ENCODE measurements at places on chromosomes 16 and 17.

- DNase-seq = no peak
Measured at GRCh38 chr16:53614346-53614745, 89.3 kb downstream of the RPGRIP1L start.

- DNase-seq = no peak
Measured at GRCh38 chr16:83068686-83069085, 441.9 kb downstream of the CDH13 start.

DNA sequence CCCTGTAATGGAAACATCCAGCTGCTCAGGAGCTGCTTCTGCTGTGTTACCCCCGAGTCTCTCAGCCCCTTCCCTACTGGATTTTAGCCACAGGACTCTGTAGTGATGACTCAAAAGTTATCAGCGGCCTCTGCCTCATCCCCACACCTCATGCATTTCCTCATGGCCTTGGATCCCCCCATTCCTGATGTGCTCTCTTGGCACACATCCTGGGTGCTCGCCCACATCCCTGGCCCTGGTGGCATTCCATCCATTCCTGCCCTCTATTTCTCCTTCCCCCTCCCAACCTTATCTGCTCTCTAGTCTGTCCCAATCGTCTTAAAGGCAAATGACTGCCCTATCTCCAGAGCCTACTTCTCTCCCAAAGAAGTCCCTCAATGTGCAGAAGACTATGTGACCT is 24.6 kb downstream of the MARF1 start:
- no peak for DNase-seq

- no peak for DNase-seq
Measured at GRCh38 chr16:58655215-58655596, 25.6 kb upstream of the CNOT1 start.

- no peak for DNase-seq
Measured at GRCh38 chr17:17198281-17198680, 7.9 kb downstream of the PLD6 start.

DNA sequence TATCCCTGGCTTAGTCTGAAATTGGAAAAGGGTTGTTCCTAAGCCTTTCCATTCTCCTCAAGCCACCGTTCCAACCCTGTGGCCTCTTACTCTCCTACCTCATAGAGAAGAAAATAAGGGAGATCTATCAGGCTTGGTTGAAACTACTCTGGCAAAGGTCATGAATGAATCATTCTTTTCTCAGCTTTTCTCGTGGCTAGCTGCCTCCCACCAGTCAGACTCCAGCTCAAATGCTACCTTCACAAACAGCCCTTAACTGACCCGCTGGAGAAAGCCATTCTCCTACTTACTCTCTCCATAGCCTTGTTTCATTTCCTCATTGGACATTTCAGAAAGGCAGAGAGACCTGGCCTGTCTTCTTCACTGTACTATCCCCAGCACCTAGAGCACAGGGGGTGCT is 8.9 kb downstream of the MYH10 start:
- DNase-seq = peak; percentile 19

GRCh38 chr16:15770107-15770506 is 86.7 kb downstream of the MYH11 start:
- no peak for DNase-seq

DNA sequence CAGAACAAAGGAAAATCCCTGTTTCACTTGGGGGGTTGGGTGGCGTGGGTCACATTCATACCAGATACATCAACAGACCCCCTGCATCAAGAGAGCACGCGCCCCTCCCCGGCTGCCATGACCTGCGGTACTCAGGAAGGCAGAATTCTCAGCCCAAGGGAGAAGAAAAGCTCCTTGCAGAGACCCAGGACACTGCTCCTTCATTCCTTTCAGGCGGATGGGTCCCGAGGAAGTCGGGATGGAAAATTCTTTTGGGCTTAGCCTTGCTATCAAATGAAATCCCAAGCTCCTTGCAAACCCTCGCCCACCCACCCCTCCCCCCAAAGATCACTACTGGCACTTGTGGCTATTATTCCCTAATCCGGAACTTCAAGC is 40.6 kb downstream of the HIC1 start:
- DNase-seq = no peak

DNA sequence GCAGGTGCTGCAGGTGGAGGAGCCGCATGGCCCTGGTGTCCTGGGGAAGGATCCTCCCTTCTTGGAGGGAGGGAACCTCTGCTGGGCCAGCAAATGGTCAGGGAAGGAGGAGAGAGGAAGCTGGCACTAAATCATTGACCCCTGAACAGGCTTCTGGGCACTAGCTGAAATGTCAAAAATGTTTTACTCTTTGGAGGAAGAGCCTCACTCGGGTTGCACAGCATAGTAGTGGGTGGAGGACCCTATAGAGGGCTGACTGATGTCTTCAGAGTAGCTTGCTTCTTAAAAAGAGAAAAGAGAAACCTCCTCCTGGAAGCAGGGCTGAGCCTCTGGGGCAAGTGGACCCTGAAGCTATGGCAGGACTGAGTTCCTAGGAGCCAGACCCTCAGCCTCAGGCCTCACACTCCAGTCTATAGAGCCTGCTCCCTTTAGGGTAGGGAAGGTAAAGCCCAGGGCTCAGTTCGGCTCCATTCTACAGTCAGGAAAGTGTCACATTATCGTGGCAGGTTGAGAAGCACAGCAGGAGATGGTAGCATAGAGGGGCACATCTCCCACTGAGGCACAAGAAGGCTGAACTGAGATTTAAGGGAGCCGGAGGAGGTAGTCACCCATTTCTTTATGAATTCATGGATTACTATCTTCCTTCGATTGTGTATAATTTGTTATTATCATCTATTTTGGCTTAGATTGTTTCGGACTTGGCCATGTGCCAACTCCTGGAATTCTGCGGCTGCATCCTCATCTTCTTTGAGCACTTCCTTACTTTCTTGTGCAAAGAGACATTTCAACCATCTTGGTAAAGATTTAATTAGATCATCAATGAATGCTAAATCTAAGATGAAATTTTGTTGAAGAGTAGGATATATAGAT is 7.3 kb upstream of the CUEDC1 start:
- peak; percentile 7 for DNase-seq

- no peak for DNase-seq
Measured at GRCh38 chr17:57110152-57110542, 25.1 kb downstream of the AKAP1 start.

- DNase-seq = no peak
Measured at GRCh38 chr17:40264458-40265185, 23.1 kb upstream of the CDC6 start.

DNA sequence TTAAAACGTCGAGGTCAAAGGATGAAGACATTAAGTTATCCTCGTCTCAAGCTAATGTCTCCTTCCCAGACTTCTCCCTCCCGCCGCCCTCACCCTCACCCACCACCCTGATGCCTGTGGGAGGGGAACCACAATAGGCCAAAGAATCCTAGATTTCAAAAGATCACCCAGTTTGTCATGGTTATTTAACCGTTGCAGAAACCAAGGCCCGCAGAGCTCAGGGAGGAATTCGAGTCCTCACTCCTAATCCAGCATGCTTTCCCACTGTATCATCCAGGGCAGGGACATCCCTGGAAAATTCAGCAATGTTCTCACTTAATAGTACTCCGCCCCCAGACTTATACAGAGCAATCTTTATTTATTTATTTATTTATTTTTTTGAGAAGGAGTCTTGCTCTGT is 41.8 kb upstream of the MYH10 start:
- no peak for DNase-seq

GRCh38 chr17:48738424-48738802 is 9.9 kb upstream of the HOXB13 start:
- no peak for DNase-seq

- DNase-seq = no peak
Measured at GRCh38 chr17:8555062-8555461, 75.5 kb downstream of the MYH10 start.

- DNase-seq = peak; percentile 64
Measured at GRCh38 chr16:87463722-87464690, 28.8 kb downstream of the ZCCHC14 start.

GRCh38 chr16:86919578-86920305 is 341.4 kb downstream of the FOXL1 start:
- no peak for DNase-seq

GRCh38 chr17:50018909-50019308 is 23.9 kb upstream of the DLX3 start:
- no peak for DNase-seq

DNA sequence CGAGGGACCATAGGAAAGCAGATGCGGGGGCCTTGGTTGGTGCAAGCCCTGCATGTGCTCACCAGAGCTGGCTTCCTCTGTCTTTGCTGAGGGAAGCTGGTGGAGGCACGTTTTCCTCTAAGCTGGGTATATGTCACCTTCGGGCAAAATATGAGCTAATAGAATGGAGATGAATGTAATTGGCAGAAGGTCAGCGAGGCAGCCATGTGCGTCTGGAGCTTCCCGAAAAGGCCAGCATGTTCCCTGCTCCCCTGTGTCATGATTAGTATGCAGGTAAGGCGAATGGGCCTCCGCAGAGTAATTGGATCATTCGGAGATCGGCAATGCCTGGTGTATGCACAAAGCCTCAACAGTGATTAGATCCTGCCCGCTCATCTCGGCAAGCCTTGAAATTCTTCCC is 806.2 kb upstream of the EEF2KMT start:
- no peak for DNase-seq

DNA sequence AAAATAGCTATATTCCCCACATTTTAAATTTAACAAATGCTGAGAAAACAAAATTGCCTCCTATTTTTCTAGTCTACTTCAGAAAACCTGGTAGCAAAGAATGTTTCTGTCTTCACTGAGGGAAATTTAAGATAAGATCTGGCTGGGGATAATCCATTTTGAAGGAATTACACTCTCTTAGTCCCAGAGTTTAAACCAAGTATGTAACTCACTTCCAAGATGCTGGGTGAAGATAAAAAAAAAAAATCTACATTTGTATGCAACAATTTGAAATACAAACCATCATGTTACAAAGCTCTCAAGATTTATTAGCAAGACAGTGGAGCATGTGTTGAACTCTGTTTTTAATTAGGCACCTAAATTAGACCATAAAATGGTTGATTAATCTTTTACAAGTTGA is 5.7 kb downstream of the HS3ST3B1 start:
- no peak for DNase-seq

- no peak for DNase-seq
Measured at GRCh38 chr17:49846938-49847712, 744 bp downstream of the TAC4 start.

GRCh38 chr17:72409405-72410002 is 288.7 kb downstream of the SOX9 start:
- no peak for DNase-seq

GRCh38 chr16:84561291-84561690 is 56.6 kb downstream of the COTL1 start:
- DNase-seq = no peak

DNA sequence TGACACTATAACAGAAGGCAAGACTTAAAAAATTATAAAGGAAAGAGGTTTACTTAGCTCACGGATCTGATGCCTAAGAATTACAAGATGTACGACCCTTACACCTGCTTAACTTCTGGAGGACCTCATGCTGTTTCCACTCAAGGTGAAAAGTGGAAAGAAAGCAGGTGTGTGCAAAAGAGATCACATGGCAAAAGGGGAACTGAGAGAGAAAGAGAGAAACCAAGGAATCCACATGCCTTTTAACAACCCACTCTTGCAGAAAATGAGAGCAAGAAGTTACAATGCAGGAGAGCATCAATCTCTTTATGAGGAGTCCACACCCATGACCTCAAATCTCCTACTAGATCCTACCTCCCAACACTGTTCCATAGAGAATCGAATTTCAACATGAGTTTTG is 2382.2 kb downstream of the TP53TG3F start:
- no peak for DNase-seq

DNA sequence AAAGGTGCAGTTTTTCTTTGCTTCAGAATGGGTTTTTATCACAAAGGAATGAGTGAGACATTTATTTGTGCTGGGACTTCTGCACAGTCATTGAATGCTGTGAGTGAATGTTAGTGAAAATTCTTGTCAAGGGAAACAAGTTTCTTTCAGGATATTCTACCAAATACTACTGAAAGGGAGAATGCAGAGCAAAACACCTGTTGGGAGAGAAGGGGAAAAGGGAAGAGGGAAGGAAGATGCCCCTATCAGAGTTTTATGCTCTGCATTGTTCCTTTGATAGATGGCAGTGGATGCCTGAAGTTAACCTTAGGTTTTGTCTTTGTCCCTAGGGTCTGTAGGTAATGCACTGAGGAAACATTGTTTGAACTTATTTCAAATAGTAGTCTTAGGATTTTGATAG is 3.1 kb downstream of the GGNBP2 start:
- no peak for DNase-seq

DNA sequence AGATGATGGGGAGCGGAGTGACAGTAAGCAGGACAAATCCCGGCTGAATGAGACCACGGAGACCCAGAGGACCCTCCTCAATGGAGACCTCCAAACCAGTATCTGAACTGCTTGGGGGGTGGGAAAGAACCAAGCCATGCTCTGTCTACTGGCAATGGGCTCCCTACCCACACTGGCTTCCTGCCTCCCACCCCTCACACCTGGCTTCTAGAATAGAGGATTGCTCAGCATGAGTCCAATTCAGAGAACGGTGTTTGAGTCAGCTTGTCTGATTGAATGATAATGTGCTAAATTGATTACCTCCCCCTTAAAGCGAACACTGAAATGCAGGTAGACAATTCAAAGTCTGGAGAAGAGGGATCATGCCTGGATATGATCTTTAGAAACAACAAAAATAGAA is 5.5 kb downstream of the SSTR2 start:
- DNase-seq = no peak

- peak; percentile 69 for DNase-seq
Measured at GRCh38 chr17:77455111-77455890, 314.5 kb downstream of the SEC14L1 start.

GRCh38 chr17:44110823-44111633 is 12.4 kb downstream of the HDAC5 start:
- peak; percentile 72 for DNase-seq

GRCh38 chr16:12417030-12417814 is 386.5 kb downstream of the CPPED1 start:
- no peak for DNase-seq
